ENCODE measurements at places on chromosomes 3 and 15.

GRCh38 chr3:3589715-3590130 lies 209.5 kb upstream of the LRRN1 start:
- DNase-seq, result no peak

DNA sequence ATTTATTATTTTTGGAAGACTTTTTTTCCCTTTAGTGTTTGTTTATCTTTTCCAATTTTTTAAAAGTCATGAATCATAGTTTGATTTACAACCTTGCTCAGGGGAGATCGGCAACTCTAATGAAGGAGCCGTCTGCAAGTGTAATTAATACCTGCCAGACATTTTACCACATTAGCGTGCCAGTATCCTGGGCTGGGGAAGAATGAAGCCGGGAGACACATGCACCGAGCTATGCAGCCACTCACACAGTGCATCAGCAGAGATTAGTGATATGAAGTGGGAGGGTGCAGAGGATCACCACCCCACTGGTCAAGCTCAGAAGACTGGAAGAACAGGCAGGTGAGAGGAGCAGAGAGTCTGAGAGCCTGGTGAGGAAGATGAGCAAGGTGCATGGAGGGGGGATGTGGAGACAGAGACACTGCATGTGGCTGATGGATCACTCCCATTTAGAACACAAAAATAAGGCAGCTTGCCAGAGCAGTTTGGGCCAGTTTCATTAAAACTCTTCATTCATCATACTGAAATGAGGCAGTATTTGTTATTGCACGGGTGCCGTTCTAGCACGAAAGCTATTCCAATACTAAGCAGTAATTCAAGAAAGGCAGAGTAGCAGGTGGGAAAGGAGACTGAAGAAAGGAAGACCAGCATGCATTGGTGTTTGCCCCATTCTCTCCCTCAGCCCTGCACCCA lies 821.6 kb downstream of the TUSC7 start:
- no peak for DNase-seq

- no peak for DNase-seq
These were observed 277.9 kb upstream of the SEMA6D start for GRCh38 chr15:47439146-47440111.

DNA sequence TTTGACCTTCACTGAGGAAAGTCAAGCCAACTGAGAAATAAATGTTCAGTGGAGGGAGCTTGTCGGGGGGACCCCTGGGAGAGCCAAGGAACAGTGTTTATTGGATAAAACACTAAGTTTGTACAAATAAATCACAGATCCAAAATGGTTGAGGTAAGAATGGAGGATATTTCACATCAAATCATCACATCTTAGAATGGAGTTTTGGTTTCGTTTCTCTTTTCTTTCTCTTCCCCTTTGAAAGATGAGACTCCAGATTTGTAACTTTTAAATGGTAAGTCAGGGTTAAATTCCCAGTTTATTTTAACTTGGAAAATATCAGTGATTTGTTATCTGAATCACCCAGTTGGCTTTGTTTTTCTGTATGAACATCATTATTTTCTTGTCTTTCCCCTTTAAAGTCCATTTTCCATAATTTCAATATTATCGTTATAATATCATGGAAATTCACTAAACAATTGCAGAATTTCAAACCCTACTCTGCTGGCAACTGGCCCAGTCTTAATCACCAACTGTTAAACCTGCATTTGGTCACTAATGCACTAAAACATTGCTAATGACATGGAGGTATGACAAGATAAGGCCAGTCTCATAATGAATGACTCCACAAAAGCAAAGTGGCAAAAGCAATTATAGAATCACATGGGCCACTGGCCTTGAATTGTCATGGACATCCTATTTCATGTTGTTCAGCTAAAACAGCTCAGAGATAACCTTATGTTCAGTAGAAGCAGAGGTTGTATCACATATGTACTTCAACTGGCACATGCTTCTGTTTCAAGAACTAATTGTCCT lies 295.1 kb downstream of the SHOX2 start:
- no peak for DNase-seq

DNA sequence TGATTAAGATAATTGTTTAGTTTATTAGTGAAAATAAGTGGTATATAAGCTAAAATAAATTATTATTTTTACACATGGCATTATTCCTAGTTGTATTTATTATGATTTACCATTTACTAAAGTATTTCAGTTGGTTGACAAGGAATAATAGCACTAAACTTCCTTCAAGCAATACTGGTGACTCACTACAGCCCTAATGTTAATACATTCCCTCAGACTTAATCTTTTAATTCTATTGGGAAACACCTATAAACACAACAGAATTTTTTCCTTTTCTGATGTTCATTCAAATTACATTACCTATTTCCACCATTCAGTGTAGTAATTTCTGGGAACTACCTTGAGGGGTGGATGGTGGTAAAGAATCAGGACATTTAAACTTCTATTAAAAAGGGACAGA lies 264.0 kb downstream of the TIGIT start:
- no peak for DNase-seq

DNA sequence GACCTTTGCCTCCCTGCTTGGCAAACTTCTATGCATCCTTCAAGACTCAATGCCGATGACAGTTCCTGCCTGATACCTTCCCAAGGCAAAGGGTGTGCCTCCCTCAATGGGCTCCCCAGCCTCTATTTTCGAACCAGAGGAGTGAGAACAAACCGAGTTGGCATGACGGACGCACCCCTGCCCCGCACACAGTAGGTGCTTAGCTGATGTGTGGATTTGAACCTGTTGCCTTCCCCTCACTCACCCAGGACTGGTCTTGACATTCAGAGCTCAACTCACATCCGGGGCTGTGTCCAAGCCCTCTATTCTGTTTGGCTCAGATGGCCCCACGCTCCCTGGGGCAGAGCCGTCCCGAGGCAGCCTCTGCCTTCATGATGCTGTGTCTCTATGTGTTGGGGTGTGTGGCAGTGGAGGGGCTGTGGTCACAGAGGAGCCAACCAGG lies 52.2 kb upstream of the SLC6A11 start:
- DNase-seq, result no peak

- no peak for DNase-seq
These were observed 95.4 kb downstream of the CACNA1D start for GRCh38 chr3:53589806-53590205.

DNA sequence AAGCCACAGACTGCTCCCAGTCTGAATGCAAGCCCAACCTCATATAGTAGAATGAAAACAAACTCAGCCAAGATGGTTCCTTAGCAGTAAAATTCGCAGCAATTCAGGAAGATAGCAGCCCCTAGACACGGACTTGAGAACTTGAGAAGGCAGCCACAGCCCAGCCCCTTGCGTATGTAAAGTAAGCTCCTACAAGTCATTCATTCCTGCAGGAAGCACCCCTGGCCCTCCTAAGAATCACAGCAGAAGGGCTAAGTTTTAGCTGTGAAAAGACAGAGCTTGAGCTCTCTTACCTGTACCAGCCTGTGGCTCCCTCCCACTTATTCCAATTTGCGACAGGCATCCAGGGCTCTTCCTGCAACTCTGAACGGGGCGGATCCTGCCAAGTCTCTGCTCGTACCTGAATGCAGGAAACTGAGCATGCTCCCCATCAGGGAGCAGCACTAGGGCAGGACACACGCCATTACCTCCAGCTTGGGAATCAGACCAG lies 136.4 kb downstream of the MAGI1 start:
- DNase-seq, result no peak

GRCh38 chr3:72448858-72449257 lies 399.4 kb downstream of the SHQ1 start:
- no peak for DNase-seq

- no peak for DNase-seq
These were observed 262.8 kb upstream of the TBL1XR1 start for GRCh38 chr3:177460047-177460446.

- no peak for DNase-seq
These were observed 340.2 kb upstream of the CBLB start for GRCh38 chr3:106208967-106209366.

GRCh38 chr3:133910422-133910821 lies 14.7 kb upstream of the RAB6B start:
- DNase-seq, result no peak

GRCh38 chr3:190182418-190183043 lies 61.8 kb upstream of the P3H2 start:
- DNase-seq, result no peak

- no peak for DNase-seq
These were observed 17.3 kb upstream of the ATG7 start for GRCh38 chr3:11254876-11255275.

DNA sequence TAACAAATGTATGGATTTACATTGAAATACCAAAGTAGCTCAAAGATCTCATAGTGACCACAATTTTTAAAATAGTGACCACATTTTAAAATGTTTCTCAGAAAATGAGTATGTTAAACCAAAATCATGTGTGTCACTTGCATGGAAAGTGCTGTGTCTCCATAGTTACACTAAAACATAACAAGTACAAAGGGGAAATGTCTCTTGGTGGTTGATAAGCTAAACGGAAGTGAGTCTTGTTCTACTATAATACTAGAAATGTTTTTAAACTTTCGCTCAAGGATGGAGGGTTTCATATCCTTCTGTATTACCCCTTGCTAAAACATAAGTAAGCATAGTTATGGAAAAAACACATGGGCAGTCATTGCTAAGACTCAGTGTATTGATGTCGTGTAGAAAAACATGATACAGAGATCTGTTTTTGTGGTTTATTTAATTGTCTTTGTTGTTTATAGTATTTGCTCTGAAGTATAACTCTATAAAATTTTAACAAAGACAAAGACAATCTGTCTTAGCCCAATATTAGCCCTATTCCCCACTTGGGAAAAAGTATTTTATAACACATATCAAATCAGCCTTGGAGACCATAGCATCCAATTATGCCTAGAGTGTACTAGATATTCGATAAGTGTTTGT lies 27.0 kb upstream of the DENND4A start:
- no peak for DNase-seq

GRCh38 chr3:142366434-142366833 lies 81.4 kb downstream of the XRN1 start:
- DNase-seq, result no peak

Data from stimulated activated CD4-positive, alpha-beta T cell treated with anti-CD3 and anti-CD28 coated beads, TNF-alpha, amount 100 ng/mL, for 48 hours (primary cell).